ENCODE measurements at places on chromosomes 3 and 15.

DNA sequence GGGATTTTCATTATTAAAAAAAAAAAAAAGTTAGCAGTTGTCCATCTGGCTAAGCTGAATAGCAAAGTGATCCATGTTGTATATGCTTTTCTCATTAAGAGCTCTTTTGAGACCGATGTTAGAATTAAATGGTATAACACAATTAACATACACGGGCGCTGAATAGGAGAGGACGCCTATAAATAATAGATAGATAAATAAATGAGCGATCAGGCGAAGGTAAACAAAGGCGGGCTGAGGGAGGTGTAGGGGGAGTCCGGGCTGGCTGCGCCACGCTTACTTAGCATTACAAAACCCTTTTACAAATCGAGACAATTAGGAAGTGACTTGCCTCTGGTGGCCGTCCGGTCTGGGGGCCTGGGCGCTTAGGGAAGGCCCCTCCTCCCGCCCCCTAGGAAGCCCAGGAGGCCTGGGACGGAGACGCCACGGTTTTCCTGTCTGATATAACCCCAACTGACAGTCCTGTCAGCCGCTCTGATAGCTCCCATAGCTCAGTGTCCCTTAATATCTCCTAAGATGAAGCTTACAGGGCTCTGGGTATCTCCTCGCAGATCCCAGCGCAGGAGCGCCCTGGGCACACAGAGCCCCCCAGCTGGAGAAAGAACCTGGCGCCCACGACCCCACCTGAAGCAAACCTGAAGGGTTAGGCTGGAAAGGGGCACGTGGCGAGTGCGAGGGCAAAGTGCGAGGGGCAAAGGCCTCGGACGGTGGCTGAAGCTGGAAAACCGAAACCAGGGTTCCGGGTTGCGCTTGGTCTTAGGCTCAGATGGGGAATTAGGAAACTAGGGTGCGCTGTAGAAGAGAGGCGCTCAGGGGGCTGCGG is 3.6 kb downstream of the SOX14 start:
- no peak for DNase-seq

DNA sequence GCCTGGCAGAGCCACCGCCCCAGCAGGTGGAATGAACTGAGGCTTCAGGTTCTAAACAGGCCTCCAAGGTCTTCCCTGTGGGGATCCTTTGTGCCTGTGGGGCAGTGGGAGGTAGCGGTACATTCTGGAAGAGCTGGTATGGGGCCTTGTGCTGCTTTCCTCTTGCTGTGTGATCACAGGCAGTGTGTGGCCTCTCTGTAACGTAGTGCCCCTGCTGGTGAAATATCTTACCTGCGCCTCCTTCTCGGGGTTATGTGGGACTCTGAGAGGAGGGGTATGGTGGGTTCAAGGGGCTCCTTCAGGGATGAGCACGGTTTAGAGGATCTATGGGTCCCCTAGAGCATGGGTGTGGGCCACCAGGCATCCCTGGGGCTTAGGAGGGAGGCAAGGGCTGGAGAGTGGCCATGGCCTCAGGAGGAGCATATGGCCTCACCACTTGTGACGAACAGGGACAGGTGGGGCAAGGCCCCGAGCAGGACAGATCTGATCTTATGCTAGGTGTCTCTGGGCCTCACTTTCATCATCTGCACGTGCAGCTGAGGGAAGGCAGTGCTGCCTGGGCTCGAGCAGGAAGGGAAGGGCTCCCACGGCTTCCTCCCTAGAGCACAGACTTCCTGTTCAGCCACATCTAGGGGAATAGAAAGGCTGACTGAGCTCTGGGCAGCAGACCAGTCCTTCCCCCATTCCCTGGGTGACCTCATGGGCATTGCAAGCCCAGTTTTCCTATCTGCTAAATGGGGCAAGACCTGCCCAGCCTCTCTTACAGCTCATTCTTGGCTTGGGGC is 1.9 kb upstream of the ALS2CL start:
- no peak for DNase-seq

DNA sequence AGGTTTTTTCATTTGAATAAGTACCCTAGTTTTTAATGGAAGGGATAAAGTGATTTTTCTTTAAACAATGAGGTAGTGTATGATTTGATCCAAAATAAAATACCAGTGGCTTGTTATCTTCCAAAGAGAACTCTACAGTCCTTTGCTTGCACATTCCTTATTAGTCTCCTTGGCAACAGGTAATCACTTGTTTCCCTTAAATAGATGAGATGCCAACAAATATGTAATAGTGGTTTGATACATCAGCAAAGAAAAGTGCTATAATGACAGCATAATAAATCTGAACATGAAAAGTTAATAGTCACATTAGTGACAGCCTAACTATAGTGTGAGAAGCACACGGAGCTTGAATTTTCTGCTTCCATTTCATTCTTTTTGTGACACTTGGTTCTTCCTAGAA is 360.2 kb downstream of the ZNF385D start:
- DNase-seq, result no peak

DNA sequence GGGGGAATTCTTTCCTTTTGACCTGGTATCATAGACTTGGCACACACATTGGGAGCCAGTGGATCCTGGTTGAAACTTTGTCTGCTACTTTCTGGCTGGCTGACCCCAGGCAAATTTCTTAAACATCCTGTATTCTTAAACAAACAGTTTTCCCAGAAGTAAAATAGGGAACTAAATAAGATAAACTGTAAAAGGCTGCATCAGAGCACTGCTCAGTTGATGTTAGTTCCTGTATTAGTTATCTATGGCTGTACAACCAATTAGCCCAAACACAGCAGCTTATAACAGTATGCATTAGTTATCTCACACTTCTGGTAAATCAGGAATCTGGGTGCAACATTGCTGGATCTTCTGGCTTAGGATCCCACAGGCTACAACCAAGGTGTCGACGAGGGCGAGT is 73.1 kb upstream of the SLCO3A1 start:
- no peak for DNase-seq

GRCh38 chr3:4595710-4596113 is 102.6 kb downstream of the ITPR1 start:
- DNase-seq, result no peak

DNA sequence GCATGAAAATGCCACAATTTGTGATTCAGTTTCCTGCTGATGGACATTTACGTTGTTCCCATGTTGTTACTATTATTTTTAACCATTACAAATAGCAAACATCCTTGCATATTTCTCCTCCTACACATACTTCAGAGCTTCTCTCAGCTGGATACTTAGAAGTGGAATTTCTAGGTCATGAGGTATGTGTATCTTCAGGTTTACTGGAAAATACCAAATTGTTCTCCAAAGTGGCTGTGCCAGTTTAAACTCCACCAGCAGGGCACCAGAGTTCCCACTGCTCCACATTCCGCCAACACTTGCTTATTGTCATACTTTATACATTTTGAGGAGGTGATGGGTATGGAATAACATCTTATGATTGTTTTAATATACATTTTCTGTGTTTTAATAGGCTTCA is 45.7 kb downstream of the PRR23E start:
- DNase-seq, result no peak

- DNase-seq, result no peak
Measured at GRCh38 chr3:187669675-187670504, at the start of gene SST. SST (minus strand) TSS chr3:187670394; CDS start chr3:187670291, 103 bp downstream.
